ENCODE measurements at places on chromosomes 1 and 21.

GRCh38 chr1:93573940-93574469, 107.6 kb downstream of the BCAR3 start:
- DNase-seq = no peak

- no peak for DNase-seq
Observed at GRCh38 chr1:238370599-238370998, 479.9 kb upstream of the ZP4 start.

GRCh38 chr1:214292322-214292721, 11.4 kb downstream of the SMYD2 start:
- DNase-seq = no peak

DNA sequence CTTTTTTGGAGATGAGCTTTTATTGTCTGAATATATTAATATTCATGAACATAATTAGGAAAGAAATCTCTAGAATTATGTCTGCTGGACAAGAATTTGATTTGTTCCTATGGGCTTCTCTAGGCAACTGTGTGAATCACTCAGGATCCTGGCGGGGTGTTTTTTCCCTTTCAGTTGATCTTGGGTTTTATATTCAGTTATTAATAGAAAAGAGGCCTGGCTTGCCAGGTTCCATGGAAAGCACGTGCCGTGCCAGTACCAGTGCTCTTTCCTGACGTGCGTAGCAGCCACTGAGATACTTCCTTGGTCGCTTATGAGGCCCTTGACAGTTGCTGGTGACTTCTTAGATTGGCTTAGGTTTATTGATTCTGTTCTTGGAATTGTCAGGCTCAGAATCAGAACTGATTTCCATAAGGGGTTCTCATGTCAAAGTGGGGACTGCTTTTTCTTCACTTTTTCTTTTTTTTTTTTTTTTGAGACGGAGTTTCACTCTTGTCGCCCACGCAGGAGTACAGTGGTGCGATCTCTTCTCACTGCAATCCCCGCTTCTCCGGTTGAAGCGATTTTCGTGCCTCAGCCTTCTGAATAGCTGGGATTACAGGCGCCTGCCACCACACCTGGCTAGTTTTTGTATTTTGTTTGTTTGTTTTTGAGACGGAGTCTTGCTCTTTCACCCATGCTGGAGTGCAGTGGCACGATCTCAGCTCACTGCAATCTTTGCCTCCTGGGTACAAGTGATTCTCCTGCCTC, 48.7 kb upstream of the KIF1B start:
- DNase-seq = no peak

- DNase-seq = no peak
Observed at GRCh38 chr1:86646256-86646655, 58.1 kb upstream of the SH3GLB1 start.

GRCh38 chr1:26389604-26390247, 17.2 kb upstream of the ZNF683 start:
- no peak for DNase-seq

GRCh38 chr21:43876605-43877004, 11.6 kb downstream of the AGPAT3 start:
- no peak for DNase-seq

GRCh38 chr1:231201979-231202633, 38.9 kb upstream of the GNPAT start:
- no peak for DNase-seq

GRCh38 chr1:47532921-47533792, 95.3 kb downstream of the FOXD2 start:
- no peak for DNase-seq

GRCh38 chr21:16176570-16176969, 446.8 kb downstream of the USP25 start:
- DNase-seq = no peak

- DNase-seq = no peak
Observed at GRCh38 chr1:15579683-15580047, 5.2 kb downstream of the AGMAT start.

DNA sequence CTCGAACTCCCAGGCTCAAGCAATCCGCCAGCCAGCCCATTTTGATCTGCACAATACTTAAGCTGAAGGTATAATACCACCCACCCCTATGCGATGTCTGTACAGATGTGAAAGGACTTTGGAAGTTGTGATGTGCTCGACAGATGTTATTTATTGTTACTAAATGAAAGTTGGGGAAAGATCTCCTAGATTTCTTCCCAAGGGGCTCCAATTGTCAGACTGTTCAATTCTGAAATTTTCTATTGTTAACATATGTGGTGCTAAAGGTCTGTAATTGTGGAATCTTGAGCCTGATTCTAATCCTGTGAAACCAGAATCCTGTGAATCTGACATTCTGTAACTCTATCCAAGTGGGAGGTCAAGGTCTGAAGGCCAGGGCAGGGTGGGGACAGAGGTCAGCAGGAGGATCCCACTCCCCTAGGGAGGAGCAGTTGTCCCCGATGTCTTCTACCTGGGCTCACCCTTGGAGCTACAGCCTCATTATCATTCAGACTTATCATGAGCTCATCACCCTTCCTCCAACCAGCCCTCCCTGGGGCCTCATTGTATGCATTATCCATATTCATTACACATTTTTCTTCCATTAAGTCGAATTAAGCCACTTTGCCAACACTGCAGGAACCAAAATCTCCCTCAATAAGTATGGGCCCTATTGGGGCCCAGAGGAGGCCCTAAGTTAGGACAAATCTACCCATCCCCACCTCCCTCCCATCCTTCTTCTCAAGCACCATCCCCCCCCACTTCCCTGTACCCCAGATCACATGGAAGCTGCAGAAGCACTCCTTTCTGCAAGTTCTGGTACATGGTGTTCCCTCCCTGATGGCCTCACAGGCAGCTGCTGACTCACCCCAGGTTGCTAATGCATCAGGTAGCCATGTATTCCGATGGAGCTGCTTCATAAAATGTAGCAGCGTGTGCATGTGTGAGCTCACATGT, 32.3 kb downstream of the SHISAL2A start:
- DNase-seq = no peak

DNA sequence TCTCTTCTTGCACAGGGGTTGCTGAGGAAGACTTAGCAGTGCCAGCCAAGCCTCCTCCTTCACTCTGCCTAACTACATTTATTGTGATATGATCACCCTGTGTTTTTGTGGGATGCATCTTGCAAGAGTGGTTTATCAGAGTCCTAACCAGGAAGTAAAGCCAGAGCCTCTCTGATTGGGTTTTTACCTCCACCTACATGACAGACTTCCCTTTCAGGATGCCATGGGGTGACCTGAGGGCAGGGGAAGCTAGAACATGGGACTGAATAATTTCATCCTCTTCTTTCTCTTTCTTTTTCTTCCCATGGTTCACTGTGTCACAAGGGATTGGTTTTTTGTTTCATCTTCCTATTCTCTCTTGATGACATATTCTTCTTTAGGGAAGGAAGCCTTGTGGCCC, 146.6 kb downstream of the HHAT start:
- DNase-seq = no peak

GRCh38 chr21:26966649-26967061, 233 bp downstream of the ADAMTS5 start:
- DNase-seq = no peak

- no peak for DNase-seq
Observed at GRCh38 chr1:185137896-185138545, 18.7 kb downstream of the TRMT1L start.

- no peak for DNase-seq
Observed at GRCh38 chr1:114135786-114136185, 17.9 kb downstream of the SYT6 start.

- DNase-seq = no peak
Observed at GRCh38 chr1:113488576-113489177, 98.4 kb downstream of the MAGI3 start.

DNA sequence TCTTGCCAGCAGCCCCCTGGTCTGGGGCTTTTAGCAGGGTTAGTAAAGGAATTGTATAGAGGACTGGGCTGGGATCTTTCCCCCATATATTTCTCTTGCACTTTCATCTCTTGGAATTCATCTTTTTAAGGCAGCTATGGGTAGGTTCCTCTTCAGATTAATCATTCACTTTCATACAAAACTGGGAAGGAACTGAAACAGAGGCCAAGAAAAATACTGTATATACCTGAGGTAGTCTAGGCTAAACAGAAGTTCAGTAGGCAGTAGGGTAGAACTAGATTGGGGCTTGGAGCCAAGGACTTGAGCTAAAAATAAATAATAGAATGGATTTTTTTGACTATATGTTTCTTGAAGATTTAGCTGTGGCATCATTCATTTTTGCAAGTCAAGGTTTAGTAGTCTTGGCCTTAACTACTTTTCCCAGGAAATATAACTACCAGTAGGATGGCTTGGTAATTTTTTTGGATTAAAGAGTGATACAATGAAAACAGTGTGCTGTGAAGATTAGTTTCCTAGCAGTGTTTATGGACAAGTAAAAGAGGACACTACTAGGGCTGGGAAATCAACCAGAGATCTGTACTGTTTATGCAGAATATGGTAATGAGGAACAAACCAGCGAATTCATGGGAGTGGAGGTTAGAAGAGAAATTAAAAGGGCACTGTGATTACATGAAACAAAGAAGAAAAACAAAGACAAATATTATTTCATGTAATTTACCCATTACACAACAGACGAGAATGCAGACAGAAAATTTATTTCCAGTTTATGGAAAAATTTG, 50.9 kb upstream of the PTGS2 start:
- no peak for DNase-seq

GRCh38 chr1:89607586-89608318, 25.2 kb upstream of the LRRC8C start:
- DNase-seq = no peak

GRCh38 chr1:156056326-156056849, 1.8 kb downstream of the LAMTOR2 start:
- DNase-seq = no peak

DNA sequence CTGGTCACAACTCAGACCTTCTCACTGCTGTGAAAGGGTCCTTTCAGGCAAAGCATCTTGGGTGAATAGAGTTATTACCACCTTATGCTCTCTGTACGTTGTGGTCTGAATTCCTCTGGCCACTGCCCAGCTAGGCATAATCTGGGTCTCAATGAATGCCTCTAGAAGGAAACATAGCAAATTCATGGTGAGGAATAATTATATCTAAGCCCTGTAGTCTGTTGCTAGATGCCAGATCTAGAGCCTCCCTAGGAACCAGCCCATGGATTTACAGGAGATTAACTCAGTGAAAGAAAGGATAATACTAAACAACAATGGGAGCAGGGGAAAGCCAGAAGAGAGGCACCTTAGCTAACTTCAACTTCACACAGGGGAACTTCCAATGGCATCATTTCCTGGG, 2.4 kb upstream of the COL11A1 start:
- DNase-seq = no peak

DNA sequence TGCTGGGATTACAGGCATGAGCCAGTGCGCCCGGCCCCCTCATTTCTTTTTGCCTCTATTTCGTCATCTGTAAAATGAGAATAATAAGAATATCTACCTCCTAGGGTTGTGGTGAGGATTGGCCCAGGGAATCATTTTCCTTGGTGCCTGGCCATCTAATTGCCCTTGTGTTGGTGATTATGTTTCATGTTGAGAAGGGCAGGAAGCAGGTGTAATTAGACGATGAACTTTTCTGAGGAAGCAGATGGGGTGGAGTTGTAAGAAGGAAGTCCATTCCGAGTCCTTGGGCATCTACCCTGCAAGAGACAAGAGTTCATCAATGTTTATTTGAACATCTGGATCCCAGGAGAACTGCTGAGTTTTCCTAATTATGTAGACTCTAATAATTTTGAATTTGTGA, 38.7 kb upstream of the NEK2 start:
- no peak for DNase-seq

GRCh38 chr1:29824025-29824424, 587.7 kb downstream of the PTPRU start:
- no peak for DNase-seq

DNA sequence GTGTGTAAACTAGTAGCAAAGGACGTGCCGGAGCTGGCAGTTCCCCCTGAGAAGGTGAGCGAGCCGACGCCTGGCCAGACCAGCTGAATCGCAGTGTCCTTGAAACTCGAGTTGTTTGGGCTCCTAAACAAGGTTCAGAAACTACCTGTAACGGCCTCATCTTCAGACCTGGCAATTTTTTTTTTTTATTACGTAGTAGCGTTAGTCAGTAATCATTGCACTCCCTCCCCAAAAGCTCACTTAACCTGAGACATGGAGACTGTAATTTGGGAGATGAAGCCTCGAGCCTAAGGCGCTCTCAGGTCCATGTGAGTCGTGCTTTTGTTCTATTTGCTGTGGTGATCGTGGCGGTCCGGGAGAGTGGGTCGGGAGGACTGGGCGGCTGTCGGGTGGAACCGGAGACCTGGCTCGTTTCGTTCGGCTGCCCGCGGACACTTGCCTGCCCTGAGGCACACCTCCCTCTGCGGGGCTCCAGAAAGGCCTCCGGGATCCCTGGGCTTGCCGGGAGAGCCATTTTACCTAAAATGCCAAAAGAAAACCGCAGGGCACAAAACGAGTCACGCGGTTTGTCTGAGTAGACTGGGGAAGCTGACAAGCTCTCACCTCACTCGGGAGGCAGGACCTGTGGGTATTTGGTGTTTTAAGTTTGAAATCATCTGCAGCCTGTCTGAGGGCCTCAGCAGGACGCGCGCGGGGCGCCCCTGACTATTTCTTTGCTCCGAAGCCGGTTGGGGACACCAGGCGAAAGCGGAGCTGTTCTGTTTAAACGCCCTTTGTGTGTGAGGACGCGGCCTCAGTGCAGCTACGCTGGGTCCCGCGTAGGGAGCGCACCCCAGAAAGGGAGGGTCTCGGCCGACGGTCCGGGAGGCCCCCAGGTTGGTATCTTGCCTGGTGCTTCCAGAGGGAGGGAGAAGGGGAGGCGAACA, 722 bp downstream of the LHX8 start:
- DNase-seq = no peak

DNA sequence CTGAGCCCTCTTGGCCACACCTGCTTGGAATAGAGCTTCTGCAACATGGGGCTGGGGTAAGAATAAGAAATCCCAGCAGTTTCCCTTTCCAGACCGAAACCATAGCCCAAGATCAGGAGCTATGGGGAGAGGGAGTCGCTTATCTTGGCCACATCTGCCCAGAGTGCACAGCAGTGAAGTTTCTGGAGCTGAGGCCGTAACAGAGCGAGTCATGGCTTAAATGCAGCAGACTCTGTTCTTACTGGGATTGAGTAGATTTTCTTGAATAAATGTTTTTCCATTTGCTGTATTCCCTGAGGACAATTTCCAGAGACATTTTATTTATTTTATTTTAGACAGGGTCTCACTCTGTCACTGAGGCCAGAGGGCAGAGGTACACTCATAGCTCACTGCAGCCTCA, 33.5 kb downstream of the CFAP57 start:
- no peak for DNase-seq

DNA sequence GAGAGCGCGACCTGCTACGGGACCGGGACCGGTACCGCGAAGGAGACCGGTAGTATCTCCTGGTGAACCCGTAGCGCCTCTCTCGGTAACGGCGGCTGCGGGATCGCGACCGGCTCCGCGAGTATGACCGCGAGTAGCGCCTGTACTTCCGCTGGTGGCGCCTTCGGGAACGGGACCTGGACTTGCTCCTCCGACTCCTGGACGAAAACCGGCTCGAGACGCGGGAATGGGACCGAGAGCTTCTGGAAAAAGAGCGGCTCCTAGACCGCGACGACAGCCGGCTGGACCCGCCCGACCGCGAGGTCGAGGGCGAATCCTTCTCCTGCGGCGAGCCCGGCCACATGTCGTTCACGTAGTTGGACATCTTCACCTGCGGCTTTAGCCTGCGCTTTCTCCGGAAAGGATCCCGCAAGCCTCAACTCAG, 642 bp downstream of the RSRP1 start:
- no peak for DNase-seq
